ENCODE measurements at places on chromosomes 4 and X. TPM values are rescaled to one million over a fixed set of nuclear protein-coding genes. Genes with fewer than 3 reads are reported as not detected.

GRCh38 chr4:111435986-111436744 lies 709.1 kb upstream of the FAM241A start:
- no peak for DNase-seq

GRCh38 chrX:1717373-1717772 lies 102.5 kb downstream of the ASMT start:
- DNase-seq = no peak

GRCh38 chr4:72571337-72571736 lies 2.3 kb upstream of the ADAMTS3 start:
- DNase-seq = no peak

GRCh38 chrX:56366901-56367300 lies 134.7 kb downstream of the KLF8 start:
- no peak for DNase-seq

DNA sequence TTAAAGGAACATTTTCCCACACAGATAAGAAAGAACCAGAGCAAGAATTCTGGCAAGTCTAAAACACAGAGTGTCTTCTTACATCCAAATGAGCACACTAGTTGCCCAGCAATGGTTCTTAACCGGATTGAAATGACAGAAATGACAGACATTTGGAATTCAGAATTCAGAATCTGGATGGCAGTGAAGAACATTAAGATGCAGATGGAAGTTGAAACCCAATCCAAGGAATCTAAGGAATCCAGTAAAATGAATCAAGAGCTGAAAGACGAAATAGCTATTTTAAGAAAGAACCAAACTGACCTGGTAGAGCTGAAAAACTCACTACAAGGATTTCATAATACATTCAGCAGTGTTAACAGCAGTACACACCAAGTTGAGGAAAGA lies 21.5 kb downstream of the ANAPC10 start:
- DNase-seq = no peak

GRCh38 chrX:46247456-46247855 lies 297.8 kb downstream of the ZNF674 start:
- no peak for DNase-seq

DNA sequence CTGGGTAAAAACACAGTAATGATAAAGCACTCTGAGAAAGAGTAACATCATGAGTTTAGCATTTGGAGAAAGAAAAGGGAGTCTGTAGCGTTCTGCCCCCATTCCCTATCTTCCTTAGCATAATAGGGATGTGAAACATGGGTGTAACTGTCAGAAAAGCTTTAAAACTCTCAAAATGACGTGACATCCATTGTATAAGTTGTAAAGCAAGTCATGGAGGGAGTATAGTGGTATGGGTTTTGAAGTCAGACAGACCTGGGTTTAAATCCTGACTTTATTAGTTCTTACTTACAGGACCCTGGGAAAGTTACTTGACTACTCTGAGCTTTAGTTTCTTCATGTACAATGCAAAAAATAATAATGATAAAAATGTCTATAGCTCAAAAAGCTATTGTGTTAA lies 17.1 kb downstream of the FBXO8 start:
- no peak for DNase-seq

- DNase-seq = no peak
Measured at GRCh38 chrX:54810532-54810931, 3.0 kb downstream of the MAGED2 start.

Gene AKAP14
- 1.9 TPM for total RNA-seq
